ENCODE measurements at places on chromosomes 4 and X.

DNA sequence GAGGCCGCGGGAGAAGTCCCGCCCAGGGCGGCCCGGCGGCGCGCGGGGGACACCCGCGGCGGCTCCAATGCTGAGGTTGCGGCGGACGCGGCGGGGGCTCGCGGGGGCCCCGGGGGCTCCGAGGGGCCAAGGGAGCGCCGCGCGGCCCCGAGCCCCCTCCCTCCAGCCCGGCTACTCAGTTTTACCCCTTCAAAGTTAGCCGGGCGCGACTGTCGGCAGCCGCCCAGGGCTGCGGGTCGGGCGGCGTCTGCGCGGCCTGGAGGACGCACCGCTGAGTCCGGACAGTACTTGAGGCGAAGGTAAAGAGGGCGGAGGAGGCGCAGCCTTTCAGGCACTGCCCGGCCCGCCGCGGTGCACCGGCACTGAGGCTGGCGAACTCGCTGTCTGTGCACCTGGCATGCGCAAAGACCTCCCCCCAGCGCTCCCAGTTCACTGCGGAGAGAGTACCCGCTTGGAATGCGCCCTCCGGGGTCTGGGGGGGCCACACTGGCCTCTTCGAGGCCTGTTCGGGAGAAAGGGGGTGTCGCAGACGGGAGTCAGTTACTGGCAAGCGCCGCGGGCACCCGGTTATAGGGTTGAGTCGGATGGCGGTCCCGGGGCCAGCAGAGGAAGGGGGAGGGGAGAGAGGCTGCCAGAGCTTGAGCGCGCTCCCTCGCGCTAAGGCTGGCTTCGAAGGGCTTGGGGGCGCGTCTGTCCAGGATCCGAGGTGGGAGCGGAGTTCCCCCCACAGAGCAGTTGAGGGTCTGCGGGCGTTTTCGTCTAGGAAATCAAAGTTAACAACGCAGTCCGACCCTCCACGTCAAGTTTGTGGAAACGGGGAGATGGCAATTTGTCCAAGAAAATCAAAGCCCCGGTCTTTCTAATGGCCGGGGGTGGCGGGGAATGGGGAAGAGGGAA is 1.1 kb downstream of the PCDH19 start:
- DNase-seq: no peak

DNA sequence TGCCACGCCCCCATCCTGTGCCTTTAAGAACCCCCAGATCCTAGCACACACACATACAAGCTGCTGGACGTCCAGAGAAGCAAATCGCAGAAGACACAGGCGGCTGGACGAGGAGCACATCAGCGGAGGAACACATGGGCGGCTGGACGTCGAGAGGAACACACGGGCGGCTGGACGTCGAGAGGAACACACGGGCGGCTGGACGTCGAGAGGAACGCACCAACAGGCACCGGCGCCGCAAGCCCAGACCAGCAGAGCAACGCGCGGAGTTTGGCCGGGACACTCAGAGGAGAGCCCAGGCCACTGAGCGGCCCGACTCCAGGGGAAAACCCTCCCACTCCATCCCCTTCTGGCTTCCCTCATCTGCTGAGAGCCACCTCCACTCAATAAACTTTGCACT is 17.2 kb downstream of the ZCCHC13 start:
- no peak for DNase-seq

DNA sequence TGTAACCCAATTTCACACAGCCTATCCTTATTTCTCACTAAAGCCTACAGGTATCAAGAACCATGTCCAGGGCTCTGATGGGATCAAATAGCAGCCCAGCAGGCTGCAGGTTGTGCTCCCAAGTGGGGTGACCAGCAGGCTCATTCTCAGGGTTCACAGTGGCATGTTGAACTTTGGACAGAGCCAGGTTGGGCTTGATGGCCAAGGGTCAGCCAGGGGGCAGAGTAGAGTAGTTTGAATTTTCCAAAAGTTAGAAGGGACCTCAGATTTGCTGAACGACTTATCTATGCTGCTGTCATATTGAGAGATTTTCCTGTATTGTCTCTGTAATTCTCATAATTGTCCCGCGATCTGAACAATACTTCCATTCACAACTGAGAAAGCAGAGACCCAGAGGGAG is 310.8 kb upstream of the BOD1L1 start:
- no peak for DNase-seq

DNA sequence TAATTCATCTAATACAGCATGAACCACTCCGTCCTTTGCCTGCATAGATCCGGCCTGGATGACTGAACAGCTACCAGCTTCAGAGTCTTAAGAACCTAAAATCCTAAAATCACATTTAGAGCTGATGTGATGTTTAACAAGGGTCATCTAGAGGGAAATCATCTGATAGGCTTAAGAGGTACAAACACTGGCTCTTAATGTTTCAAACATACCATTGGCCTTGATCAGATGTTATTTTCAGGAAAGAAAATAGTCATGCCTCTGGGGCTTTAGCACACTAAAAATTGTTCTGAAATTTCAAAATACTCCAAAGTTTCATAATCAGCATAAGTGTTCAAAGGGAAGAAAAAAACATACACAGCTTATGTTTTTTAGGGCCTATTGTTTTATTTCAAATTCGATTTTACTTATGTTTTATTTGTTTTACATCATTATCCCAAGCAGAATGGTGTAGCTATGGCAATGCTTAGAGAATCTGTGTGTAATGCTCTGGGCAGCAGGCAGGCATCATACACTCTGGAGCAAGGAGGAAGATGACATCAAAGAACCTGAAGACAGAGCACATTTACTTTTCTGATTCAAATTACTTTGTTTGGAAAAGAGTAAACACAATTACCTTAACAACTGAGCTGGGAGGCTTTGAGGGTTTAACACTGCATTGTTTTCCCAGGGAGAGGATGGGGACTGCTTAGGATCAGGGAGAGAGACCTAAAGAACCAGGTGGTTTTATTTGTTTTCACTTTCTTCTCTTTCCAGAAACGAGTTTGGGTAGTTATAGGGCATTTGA is 25.3 kb upstream of the LEF1 start:
- DNase-seq: no peak

GRCh38 chrX:110003167-110004156 is 548 bp downstream of the TMEM164 start:
- DNase-seq: no peak

DNA sequence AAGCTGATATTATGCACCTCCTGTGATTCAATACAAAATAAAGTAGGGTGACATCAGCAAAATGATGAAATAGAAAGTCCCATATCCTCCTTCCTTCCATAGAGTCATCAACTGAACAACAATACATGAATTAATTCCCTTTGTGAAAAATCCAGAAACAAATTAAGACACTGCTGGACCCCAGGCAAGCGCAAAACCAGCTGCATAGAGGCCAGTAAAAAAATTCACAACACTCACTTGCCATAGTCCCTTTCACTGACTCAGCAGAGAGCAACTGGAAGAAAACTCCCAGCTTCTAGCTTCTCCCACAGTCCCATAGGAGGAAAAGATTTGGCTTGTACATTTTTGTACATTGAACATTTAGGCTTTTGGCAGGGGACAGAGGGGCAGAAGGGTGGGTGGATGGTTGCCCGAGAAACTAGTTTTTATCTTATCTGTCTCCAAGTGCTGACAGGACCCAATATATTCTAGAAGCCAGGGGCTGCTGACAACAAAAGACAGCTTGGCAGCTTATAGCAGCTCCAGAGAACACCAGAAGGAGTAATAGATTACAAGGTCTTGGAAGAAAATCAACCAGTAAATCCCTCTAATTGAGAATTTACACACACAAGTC is 124.6 kb downstream of the NDST3 start:
- no peak for DNase-seq

DNA sequence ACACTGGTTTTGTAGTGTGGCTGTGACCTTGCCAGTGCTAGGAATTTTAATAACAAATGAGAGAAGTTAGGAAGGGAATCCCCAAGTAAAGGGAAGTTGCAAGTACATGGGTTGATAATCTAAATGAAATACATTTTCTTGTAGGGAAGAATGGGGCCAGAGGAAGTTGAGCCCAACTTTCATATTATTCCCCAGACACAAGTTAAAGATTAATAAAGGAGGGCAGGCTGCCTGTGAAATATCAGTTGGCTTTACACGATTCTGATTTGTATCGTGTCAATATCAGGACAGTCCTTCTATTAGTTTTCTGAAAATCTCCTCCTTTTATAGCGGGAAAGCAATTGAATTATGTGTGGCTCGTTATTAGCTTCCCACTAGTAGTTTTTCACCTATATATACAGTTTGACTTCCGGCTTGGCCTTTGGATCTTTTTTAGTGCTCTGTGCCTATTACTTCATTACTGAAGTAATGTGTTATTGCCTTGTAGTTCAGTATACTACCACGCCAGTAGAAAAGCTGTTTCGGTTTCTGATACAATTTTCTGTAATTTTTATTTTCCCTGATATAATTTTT is 1.7 kb downstream of the PDLIM5 start:
- no peak for DNase-seq

DNA sequence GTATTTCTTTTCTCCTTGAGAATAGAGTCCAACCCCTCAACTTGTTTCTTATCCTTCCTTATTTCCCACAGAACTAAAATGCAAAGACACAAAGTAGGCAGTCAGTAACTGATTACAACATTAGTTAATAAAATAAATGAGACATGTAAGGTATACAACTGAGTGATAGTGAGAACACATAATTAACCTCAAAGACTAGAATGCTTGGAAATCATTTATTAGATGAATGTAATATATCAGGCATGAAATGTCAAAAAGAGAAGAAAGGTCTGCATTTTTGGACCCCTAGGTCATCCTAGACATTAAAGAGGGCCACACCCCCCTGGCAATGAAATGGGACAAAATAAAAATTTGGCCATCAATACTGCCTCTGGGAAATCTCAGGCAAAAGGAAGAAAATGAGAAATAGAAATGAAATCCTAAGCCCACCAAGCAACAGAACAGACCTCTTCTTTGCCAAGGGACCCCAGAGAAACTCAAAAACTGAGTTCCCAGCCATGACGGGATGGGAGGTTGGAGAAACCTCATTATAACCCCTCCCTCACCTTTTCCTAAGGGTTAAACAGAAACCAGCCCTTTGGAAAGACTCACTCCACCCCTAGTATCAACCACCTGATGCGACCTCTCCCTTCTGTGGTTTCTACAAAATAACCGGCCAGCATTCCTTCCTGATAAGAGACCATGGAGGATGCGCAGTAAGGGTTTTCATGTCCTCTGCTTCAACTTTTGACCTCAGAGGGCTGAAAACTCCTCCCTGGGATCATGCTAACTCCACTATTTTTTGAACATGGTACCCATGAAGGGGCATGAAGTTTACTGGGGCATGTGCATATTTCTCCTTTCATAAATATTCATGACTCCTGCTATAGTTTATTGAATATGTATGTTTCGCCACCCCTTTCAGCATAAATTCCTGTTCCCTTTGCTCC is 90.0 kb upstream of the EXOC1L start:
- DNase-seq: no peak

DNA sequence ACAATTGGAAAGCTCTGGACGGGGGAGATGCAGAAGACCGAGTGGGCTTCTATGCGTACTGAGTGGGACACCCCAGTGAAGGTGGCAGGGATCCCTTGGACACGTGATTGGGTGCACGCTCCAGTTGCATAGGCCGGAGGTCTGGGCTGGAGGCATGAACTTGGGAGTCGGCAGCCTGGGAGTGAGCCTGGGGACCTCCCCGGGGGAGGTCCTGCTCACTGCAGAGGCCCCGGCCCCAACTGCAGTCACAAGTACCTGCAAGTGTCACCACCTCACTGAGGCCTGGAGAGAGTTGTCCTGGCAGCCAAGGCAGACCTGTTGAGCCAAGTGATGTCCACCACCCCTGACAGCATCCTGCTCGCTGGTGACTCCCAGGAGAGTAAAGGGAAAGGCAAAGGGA is 49.3 kb upstream of the HMX1 start:
- no peak for DNase-seq

DNA sequence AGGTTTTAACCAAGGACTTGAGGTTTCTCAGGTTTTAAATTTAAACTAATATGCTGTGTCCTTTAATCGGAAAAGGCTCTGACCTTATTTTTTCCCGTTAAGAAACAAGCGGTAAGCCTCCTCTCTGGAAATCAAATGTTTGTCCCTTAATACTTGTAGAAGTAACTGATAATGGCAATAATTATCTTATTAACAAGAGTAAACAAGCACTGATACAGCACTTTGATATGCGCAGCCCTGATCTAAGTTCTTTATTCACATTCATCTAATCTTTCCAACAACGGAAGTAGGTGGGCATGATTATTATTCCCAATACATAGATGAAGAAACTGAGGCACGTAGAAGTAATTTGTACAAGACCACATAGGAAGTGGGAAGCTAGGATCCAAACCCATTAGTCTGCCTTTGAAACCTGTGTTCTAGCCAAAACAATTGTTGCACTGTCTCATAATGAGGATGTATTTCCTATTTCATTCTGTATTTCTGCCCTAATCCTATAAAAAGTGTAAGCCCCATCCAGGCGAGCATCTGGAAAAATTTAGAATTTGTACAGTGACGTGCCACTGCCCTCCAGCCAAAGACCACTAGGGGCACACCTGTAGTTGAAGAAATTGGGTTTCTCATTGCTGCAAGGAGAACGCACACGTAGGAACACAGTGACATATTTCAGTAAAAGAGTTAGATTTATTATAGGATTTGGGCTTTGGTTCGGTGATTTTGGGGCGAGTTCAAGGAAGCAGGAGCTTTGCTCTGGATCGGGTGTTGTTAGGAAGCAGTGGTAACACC is 606 bp downstream of the CXorf58 start:
- no peak for DNase-seq

DNA sequence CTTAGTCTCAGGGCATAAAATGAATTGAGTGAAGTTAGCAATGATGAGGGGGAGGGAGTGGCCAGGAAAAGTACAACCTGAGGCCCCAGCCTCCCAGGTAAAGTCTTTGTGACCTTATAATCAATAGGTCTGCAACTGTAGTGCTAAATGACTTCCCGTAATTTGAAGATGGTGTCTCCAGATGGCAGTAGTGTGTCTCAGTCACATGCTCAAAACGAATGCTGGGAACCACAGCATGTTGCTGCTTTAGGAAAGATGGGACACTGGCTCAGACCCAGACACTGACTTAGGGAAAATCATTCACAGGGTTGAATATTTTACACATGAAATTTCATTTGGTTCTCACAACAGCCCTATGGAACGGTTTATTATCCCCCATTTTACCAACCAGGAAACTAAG is 10.3 kb downstream of the SRPX2 start:
- no peak for DNase-seq

DNA sequence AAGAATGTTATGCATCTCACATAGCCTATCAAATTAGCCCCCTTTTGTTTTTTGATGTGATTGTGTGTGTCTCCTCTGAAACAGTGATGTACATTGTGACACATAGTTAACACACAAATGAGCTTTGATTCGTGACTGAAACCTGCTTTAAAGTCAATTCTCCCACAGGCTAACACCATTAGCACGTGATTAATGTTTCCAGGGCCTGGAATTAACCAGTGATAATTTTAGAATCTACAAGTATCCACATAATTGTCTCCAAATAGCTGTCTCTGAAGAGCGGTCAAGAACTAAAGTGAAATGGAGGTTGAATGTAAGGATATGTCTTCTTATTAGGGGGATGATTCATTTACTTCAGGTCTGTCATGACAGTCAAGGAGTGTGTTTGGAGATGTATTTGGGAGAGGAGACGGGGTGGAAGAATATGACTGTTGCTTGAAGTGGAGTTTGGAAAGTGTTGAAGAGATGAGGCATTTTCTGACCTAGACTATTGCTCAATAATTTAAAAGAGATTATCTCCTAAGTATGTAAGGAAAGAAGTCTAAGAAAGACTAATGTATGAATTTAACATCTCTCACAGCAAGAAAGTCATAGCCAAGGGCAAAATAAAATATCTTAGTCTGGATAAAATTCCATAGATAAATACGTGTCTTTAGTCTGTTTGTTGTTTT is 13.7 kb upstream of the RASGEF1B start:
- DNase-seq: no peak

- peak; percentile 8 for DNase-seq
Observed at GRCh38 chr4:158769175-158769921, 522 bp downstream of the FNIP2 start.

- no peak for DNase-seq
Observed at GRCh38 chr4:55458164-55458563, 62.4 kb downstream of the TMEM165 start.
